ENCODE measurements at places on chromosomes 7 and 10.

GRCh38 chr7:130009848-130010688 lies 41.1 kb downstream of the ZC3HC1 start:
- DNase-seq: peak; percentile 33

DNA sequence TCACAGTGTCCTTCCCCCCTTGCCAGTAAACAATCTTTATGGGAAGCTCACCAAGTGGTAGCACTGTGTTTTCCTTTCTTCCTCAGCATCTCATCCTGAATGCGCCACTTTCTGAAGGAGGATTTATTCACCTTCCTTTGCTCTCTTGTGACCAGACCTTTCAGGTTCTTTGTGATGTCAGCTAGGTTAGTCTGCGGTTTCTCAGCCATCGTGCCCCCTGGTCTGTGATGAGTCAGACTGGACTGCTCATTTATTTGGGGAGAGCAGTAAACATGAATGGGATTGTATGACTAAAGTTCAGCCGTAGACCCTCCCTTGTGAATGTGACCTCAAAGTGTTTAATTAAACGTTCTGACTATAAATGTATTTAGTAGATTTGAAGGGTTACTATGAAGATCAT lies 235.1 kb upstream of the CELF2 start:
- no peak for DNase-seq

GRCh38 chr7:18721429-18721828 lies 225.9 kb downstream of the HDAC9 start:
- DNase-seq: no peak

GRCh38 chr10:74432841-74433594 lies 282.0 kb downstream of the ADK start:
- DNase-seq: peak; percentile 41

DNA sequence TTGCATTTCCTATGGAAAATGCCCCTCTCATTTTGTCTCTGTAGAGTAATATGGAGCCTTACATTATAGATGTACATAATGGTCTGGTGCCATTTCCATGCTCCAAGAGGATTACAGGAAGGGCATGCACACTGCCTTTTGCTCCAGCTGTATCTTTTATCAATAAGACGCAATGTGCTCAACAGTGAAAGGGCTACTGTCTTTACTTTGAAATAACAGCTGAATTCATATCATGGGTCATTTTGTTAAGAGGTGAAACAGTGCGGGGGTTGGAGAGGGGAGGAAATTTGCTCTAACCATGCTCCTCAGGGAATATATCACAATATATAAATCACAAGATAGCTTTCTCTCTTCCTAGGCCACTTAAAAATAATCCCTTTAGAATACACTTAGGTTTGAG lies 77.7 kb downstream of the ICA1 start:
- DNase-seq: no peak

- no peak for DNase-seq
These were observed 30.2 kb upstream of the PTPN12 start for GRCh38 chr7:77506899-77507298.

- peak; percentile 39 for DNase-seq
These were observed 20.3 kb downstream of the SEC61G start for GRCh38 chr7:54738737-54739136.

GRCh38 chr7:151964951-151965350 lies 8.7 kb downstream of the GALNTL5 start:
- DNase-seq: no peak

- peak; percentile 74 for DNase-seq
These were observed 732 bp downstream of the FAS start for GRCh38 chr10:88991161-88991898.

DNA sequence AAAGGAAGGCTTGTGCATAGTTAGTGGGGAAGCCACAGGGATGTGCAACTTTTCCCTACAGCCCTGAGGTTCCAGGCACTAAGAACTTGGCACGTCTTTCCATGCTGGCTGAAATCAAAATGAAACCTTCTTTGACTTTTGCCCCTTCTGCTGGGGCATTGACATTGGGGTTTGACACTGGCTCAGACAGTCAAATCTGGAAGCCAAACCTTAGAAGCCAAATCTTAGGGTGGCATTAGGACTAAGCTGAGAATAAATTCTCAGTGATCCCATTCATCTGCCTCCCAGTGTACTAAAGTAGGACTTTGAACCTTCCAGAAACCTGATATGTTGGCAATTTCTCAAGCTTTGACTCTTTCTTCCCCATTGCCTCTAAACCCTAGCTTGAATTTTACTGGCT lies 31.3 kb upstream of the INSYN2A start:
- no peak for DNase-seq

Measured in SK-N-SH (cell line).